ENCODE measurements at places on chromosomes 5 and 9.

DNA sequence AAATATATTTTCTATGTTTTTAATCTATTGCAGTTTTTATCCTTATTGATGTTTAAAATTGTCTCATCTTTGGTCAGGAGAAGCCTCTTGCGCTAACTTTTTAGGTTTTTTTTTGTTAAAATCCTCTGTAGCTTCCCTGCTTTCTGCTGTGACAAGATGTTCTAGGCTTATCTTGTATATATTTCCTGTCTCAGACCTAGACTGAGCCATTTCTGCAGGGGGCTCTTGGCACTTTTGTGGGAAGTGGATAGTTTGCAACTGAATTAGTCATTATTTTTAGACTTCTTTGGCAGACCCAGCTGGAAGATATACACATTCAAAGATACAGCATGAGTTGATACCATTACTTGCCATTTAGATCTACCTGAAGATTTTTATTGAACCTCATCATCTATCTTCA lies 28.8 kb downstream of the TCERG1 start:
- no peak for DNase-seq

- no peak for DNase-seq
These were observed 91.9 kb upstream of the GABRP start for GRCh38 chr5:170691657-170692056.

DNA sequence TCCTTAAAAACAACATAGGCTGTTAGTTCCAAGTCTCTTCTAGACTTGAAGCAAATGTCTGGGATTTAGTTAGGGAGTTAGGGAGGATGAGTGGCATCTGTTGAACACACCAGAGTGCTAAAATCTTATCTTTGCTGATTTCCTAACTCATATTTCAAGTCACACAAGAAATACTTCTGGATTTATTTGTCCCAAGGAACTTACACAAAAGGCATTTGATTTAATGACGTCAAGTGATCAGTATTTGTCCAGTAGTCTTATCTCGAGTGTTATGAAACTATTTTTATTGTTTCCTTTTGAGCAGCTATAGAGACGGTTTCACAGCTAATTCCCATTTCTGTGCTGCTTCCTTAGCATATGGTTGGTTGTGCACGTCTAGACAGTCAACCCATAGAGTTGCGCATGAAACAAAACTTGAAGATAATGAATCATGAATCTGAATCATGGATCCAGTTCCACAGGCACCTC lies 140.5 kb upstream of the TUT7 start:
- no peak for DNase-seq

DNA sequence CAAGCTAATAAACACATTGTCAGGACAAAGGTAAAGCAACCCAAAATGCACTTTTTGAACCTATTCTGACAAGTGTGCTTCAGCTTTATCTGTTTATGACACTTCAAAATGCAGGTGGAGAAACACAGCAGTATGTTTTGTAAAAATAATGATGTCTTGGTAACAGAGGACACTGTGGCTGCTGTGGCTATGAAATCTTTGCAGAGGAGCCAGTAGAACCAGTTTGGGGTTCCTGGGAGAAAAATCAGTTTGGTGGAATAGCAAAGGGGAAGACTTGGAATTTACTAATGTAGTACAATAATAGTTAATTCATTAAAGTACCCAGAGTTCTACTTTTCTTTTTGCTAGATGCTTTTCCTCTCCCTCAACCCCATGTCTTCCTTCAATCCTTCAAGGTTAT lies 40.6 kb downstream of the SIL1 start:
- DNase-seq = no peak

- DNase-seq = no peak
These were observed 338.4 kb upstream of the TRPC7 start for GRCh38 chr5:136703706-136704105.

GRCh38 chr9:100126423-100126822 lies 27.4 kb downstream of the INVS start:
- DNase-seq = no peak

GRCh38 chr5:8590959-8591358 lies 722.0 kb downstream of the MTRR start:
- DNase-seq = no peak

GRCh38 chr9:133976887-133977286 lies 15.2 kb downstream of the VAV2 start:
- no peak for DNase-seq

DNA sequence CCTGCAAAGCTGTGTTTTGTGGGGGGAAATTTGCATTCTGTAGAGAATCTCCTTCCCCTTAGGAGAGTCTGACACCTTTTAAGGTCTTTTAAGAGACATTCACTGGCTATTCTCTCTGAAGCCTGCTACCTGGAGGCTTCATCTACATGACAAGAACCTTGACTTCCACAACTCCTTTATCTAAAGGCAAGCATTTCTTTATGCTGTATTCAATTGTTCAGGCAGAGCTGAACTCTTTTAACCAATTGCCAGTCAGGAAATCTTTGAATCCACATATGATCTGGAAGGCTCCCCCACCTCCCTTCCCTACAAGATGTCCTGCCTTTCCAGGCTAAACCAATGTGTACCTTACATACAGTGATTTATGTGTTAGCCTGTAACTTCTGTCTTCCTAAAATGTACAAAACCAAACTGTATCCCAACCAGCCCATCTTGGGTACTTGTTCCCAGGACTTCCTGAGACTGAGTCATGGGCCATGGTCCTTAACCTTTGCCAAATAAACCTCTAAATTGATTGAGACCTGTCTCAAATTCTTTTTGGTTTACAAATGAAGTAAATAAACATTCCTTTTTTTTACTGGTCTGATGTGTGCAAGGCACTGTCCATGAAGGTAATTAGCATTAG lies 9.9 kb downstream of the C9orf85 start:
- no peak for DNase-seq
